Kasumi-1 (cell line): ENCODE measurements at places on chromosomes 7 and 10.

DNA sequence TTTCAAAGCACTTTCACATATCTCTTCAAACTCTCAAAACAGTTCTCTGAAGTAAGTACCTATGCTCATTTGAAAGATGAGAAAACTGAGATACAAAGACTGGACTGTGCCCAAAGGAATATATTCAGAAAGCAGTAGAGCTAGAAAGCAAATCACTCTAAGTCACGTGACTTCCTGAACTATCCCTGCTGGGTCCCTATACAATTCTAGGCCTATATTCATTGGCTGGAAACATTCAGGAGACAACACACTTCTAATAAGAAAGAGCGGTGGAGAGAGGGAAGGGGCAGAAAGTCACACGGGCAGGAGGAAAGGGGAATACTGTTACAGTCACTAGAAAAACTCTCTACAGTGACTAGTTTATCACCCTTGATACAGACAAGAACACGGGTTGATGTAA lies 140.0 kb downstream of the CHCHD3 start:
- no peak for DNase-seq

DNA sequence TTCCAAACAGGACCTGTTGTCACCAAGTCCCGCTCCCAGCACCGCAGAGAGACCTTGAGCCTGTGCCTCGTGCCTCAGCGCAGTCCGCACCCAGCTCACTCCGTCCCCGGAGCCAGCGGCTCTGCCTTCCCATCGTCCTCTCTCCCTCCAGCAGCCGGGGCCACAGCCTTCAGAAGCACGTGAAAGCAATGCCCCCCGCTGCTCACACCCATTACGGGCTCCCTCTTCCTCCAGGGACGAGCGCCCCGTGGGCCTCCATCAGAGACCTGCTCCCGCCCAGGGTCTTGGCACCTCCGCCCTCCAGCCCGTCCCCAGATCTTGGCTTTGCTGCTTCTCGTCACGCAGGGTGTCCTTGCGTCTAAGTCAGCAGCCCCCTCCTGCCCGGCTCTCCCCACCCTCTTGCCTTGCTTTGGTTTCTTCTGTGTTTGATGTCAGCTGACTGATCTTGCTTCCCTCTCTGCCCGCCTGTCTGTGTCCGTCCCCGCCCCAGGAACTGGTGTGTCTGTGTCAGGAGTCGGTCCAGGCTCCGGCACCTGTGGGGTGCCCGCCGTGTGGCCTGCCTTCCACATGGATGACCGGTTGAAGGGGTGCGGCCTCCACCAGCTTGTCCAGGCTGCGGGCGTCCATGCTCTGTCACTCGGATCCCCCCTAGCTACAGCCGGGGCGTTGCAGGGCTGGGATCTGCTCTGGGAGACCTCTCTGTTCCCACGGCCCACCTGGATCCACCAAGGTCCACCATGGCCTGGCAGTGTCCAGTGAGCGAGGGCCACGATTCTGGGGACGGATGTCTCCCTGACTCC lies 61.9 kb downstream of the FOXL3 start:
- DNase-seq = no peak

DNA sequence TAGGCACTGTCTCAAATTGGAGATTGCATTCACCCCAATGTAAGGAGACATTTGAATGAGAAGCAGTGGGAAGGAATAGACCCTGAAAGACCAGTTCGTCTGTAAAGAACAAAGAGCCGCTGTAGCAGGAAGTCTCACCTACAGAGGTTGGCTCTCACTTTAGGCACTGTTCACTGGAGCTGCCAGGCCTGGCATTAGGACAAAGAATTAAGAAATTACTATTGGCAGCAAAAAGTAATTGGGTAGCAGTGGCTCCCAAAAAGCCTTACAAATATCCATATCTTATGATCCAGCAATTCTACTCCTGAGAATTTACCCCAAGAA lies 10.5 kb upstream of the TEX36 start:
- no peak for DNase-seq

DNA sequence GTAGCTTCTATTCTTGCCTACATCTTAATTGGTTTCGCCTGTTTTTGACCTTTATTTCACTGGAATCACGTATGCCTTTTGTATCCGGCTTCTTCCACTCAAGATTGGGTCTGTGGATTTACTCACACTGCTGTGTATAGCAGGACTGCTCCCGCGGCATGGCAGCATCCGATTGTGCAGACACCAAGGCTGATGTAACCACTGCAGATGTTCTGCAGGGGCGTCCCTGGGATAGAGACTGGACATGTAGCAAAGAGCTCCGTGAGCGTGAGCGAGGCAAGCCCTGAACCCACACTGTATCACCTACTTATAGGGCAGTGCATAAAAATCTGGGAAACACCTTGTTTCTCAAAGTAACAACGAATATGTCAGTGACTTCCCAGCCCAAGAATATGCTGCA lies 11.4 kb upstream of the IDI2 start:
- DNase-seq = no peak

DNA sequence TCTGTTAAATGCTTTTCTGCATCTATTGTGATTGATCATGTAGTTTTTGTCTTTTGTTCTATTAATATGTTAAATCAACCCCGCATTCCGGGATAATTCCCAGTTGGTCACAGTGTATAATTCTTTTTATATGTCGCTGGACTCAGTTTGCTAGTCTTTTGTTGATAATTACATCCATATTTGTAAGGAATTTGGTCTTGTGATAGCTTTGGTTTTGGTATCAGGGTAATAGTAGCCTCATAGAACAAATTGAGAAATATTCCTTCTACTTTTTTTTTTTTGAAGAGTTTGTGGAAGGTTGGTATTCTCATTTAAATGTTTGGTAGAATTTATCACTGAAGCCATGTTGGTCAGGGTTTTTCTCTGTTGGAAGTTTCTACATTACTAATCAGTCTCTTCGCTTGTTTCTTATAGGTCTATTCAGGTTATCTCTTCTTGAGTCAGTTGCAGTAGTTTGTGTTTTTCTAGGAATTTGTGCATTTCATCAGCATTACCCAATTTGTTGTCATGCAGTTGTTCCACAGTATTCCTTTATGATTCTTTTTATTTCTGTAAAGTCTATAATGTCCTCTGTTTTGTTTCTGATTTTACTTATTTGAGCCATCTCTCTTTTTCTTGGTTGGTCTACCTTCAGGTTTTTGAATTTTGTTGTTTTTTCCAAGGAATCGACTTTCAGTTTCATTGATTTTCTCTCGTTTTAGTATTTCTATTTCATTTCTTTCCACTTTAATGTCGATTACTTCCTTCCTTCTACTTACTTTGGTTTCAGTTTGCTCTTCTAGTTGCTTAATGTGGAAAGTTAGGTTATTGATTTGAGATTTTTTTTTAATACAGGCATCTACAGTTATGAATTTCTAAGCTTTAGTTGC lies 64.6 kb upstream of the GJD4 start:
- DNase-seq = no peak

DNA sequence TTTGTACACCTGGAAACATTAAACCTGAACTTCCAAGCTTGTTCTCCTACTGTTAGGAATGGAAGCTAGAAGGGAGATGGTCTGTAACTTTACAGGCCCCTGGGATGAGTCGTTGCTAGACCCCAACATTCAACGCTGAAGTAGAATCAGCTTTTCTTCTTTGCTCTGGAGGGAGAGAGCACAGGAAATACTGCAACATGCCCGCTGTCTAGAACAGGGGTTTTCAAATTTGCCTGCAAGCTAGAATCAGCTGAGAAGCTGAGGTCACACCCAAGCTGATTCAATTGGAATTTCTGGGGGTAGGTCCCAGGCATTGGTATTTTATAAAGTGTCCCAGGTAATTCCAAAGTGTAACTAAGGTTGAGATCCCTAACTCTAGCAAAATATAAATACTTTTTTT lies 219.7 kb downstream of the PRPF18 start:
- DNase-seq = no peak

- DNase-seq = no peak
Observed at GRCh38 chr10:44685747-44686146, 225.4 kb upstream of the TMEM72 start.

DNA sequence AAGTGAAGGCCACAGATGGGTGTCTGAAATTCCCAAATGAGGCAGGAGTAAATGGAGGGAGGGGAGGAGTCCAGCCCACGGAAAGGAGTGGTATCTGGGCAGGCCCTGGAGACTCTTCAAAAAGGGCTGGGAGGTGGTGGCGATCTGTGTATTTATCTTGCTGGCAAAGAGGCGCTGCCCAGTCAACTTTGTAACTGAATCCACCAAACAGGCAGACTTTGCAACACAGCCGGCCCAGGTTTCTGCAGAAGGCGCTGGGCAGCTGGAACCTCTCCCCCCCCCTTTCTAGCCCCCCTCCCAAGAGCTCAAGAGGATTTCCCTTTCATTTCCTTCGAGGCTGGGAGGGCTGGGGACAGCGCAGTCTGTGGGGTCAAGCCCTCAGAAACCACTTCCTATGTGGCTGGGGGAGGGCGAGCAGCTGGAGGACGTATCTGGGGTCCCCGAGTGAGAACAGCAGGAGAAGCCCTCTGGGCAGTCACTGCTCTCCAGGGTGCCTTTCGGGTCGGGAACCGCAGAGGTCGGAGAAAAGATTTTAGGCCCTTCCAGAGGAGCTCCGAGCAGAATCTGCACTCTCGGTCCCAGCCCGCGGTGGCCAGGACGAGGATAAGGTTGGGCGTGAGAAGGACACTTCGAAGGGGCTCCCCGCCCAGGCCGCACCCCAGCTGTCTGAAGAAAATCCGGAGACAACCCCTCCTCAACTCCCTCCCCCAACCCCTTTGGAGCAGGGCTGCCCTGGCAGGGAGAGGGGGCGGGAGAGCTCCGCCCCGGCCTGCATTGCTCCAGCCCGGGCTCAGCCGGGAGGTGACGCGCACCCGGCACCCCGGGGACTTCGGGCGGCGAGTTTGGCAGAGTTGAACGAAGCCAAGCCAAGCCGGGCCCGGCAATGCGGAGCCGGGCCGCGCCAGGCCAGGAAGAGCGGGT lies 965 bp downstream of the ZCCHC24 start:
- peak; percentile 64 for DNase-seq

DNA sequence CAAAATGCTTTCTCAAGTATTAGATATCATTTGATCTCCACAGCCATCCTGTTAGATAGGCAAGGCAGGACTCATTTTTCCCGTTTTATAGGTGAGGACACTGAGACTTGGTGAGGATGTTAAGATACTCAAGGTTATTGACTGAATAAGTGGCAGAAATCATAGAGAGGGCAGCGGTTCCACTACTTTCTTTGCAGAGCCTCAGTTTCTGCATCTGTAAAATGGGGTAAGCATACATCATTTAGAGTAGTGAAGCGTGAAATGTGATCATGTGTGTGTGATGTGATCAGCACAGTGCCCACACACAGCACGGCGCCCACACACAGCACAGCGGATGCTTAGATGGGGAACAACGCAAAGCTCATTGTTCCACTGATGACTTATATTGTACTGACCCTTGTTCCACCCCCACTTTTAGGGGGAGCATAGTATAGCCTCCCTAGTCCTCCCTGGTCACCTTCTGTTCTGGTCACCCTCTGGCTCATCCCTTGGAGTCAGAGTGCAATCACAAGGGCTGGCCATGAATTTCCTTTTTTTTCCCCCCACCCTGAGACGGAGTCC lies 10.5 kb downstream of the UBTD1 start:
- DNase-seq = no peak

GRCh38 chr7:102260856-102261255 lies 25.8 kb upstream of the SH2B2 start:
- DNase-seq = no peak

- no peak for DNase-seq
Observed at GRCh38 chr10:45592432-45592831, 80.1 kb downstream of the ZFAND4 start.

GRCh38 chr10:33257439-33258080 lies 76.9 kb downstream of the NRP1 start:
- DNase-seq = no peak

DNA sequence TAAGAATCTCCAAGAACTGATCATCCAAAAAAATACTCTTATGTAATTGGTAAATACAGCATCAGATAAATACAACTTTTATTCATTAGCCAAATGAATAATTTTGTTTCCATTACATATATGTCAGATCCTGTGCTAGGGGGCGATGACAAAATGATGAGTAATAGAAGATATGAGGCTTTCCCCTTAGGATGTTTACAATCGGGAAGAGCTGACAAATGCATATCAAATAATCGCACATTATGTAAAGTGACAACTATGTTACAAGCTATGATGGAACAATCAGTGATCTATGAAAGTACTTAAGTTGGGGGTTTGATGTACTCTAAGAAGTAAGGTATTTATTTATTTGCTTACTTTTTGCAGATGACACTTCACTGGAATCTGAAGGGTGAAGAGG lies 465.6 kb upstream of the VSTM2A start:
- no peak for DNase-seq

- DNase-seq = no peak
Observed at GRCh38 chr7:143885951-143886350, 16.0 kb downstream of the TCAF1 start.

DNA sequence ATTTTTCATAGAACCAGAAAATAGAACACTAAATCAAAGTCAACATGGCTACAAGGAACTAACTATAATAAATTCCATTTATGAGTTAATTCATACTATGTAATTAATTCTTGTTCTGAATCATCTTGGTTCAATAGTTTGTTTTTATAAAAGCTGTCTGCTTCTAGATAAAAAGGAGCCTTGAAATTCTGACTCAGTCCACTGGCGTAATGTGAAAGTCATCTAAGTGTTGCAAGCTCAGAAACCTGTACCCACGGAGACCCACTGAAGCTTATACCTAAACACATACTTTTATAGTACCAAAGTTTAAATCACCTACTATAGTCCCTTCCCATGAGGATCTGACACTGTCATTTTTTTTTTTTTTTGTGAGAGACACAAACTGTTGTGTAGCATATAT lies 489.4 kb downstream of the SEMA3D start:
- DNase-seq = no peak

GRCh38 chr7:138720286-138720685 lies 19.1 kb upstream of the SVOPL start:
- DNase-seq = peak; percentile 46

GRCh38 chr10:598415-599170 lies 90.9 kb downstream of the DIP2C start:
- DNase-seq = peak; percentile 17

DNA sequence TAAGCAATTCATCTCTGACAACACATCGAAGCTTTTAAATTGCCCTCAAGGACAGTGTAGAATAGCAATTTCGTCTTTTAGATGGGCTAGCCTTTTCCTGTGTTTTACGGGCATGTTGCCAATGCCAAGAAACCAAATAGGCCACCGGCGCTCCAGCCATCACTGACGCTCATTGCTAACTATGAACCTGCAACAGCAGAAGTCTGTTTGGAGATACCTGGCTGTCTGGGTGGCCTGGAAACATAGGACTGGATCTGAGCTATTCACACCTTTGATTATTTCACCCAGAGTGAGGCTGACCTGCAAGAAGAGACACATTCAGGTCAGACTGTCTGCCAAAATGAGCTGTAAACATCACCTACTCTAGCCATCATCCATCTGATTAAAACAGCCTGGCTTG lies 12.0 kb downstream of the KPNA7 start:
- no peak for DNase-seq

- no peak for DNase-seq
Observed at GRCh38 chr10:44674536-44675386, 236.4 kb upstream of the TMEM72 start.

GRCh38 chr10:71478173-71478572 lies 81.5 kb downstream of the CDH23 start:
- DNase-seq = no peak

DNA sequence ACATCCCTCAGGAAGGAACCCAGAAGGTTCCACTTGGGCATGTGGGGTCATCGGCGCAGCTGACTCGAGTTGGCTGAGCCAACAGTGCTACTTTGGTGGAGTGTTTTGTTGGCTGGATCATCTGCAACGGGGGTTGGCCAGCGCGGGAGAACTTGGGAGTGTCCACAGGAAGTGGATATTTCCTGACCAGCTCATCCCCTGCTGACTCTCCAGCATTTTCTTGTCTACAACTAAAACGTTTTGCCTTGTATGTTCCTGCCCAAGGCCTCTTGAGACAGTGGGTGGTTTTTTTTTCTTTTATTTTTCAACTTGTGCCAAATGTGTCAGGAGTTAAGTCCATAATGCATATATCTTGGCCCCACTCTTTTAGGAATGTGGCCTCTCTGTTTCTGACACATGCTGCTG lies 208.6 kb downstream of the ZNF365 start:
- no peak for DNase-seq
